HS-27A (cell line): ENCODE measurements at places on chromosomes 12 and 14.
A peak's percentile ranks its signal among the peaks of the same experiment; 100 is the strongest.

- no peak for DNase-seq
Observed at GRCh38 chr12:110247340-110248095, 33.5 kb upstream of the ATP2A2 start.

GRCh38 chr12:906062-906585 is 43.4 kb downstream of the RAD52 start:
- DNase-seq = no peak

- no peak for DNase-seq
Observed at GRCh38 chr12:94856324-94856723, 147.2 kb downstream of the NDUFA12 start.

DNA sequence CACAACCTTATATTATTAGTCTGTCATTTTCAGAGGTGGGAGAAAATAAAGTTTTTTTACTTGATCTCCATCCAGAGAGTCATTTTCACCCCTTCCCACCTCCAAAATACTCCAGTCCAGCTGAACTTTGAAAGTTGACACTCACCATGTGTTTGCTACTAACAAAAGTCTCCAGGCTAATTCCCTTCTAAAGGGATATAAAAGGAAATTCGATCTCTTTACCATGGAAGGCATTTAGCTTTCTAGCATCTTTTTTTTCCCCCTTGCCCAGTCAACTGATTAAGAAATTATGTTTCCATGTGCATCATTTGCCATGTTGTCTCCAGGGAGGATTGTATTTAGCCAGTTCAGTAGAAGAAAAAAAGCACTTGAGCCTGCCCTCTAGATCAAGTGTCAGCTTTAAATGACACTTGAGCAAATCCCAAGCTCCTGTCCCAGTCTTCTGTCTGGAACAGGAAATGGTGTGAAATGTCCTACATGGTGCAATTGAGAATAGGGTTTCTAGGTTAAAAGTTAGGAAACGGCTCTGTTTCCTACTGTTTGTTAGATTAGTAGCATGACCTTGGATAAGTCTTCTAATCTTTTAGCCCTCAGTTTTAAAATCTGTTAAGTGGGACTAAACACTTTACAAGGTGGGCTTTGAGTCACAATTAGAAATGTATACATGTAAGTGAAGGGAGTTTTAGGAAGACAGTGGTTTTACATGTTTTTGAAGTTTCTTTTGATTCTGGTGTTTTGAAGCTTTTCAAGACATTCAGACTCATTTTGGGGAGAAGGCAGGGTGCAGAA is 67.2 kb downstream of the GNS start:
- DNase-seq = no peak

DNA sequence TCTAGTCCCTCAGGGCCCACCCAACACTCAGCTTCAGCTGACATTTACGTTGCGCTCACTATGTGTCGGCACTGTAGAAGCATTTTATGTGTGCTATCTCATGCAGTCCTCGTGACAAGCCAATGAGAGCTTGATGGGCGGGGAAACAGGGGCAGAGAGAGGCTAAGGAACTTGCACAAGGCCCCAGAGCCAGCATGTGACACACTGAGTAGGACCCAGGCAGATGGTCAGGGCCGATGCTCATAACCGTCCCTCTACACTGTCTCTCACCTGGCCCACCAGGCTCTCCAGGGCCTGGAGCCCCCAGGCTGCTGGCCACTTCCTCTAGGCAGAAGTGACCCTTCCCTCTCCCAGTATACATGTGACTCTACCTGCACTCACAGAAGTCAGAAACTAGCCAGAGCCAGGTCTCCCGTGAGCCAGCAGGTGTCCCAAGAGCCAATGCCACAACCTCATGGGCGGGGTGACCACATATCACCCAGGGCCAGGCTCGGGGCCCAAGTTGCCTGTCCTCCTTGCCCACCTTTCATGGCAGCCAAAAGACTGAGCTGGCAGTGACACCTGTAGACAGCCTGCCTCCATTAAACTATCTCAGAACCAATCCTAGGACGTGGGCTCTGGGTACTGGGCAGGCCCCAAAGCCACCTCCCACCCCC is 38.3 kb downstream of the TTC7B start:
- no peak for DNase-seq

- DNase-seq = no peak
Observed at GRCh38 chr14:99602054-99602787, 1.8 kb downstream of the CCDC85C start.

DNA sequence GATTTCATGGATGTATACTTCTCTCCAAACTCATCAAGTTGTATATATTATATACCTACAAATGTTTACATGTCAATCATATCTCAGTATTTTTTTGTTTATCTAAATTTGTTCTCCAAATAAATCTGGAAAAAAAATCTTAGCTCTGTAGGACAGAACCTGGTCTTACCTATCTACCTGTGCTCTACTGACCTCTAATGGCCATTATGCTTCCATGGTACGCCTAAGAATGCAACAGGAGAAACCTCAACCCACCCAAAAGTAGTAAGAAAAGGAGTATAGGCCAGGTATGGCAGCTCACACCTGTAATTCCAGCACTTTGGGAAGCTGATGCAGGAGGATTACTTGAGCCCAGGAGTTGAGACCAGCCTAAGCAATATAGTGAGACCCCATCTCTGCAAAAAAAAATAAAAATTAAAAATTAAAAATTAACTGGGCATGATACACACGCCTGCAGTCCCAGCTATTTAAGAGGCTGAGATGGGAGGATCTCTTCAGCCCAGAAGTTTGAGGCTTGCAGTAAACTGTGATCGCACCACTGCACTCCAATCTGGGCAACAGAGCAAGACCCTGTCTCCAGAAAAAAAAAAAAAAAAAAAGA is 8.7 kb downstream of the OR11H4 start:
- no peak for DNase-seq

GRCh38 chr12:32834122-32834521 is 62.5 kb downstream of the PKP2 start:
- no peak for DNase-seq

GRCh38 chr14:39974036-39974435 is 541.8 kb upstream of the FBXO33 start:
- no peak for DNase-seq

DNA sequence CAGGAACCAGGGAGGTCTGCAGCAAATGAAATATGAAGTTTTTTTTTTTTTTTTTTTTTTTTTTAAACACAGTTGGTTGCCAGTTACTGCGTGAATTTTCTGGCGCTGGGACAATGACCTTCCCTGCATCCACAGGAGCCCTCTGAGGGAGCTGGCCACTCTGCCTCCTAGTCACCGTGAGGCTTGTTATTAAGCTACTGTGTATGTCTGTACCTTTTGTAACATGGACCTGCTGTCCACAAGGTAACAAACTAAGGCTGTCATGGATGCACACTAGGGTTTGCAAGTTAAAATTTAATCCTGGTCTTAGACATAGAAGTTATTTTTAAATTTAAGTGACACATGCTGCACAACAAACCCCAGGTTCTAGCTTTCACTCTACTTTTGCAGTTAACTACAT is 211.0 kb downstream of the SSPN start:
- DNase-seq = no peak

DNA sequence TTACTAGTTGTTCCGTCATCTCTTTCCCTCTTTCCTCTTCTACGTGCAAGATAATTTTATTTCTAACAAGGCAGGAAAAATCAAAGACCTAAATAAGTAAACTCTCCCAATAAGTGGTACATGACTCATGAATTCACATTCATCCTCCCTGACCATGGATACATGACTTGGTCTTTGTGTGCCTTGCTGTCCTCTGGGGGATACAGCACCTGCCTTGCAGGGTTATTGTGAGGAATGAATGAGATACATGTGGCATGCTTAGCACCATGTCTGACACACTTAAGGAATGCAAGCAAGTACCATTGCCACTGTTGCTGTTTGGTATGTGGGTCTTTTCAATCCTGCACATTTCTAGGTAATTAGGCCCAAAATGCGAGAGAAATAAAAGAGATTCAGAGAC is 208.4 kb downstream of the DPF3 start:
- no peak for DNase-seq

DNA sequence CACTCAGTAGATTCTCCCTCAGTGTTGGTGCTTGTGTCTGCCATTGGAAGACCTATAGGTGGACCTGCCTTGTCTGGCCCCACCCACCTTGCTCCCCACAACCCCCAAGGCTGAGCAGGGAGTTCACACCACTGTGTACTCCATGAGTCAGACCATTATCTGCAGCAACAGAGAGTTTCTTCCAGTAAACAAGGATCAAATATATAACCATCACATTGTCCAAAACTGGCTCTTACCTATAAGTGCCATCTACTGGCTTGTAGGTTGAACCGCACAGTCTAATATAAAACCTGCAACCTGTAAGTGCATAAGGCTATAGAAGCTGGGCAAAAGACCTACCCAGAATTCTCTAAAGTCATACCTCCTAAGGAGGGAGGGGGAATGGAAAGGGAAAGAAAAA is 7.9 kb downstream of the TAS2R13 start:
- DNase-seq = no peak

GRCh38 chr12:51949342-51950030 is 2.0 kb upstream of the ACVR1B start:
- DNase-seq = no peak

- no peak for DNase-seq
Observed at GRCh38 chr12:108239378-108239777, 99.7 kb downstream of the CMKLR1 start.

DNA sequence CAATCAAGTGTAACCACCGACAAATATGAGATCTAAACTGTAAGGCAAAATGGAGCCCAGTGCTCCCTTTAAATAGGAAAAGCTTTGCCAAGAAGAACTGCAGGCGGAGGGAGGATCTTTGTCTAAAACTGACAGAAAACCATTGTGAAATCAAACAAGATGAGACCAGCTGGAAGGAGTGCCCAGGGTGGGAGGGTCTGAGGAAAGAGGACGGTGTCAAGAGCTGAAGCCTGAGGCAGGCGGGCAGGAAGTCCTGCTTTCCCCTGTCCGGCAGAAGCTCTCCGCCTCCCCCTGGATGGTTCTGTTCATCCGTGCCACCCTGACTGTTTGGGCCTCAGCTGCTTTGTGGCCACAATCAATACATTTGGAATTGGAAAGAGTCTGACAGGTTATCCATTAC is 37.5 kb downstream of the CDC42BPB start:
- DNase-seq = no peak

- DNase-seq = no peak
Observed at GRCh38 chr12:111405859-111406473, at the start of gene SH2B3. Gene SH2B3, plus strand, starts transcription at chr12:111405923. Its CDS starts 12,223 bp downstream, at chr12:111418146.

GRCh38 chr14:81324011-81324410 is 76.1 kb downstream of the STON2 start:
- no peak for DNase-seq

GRCh38 chr12:27530157-27530922 is 6.3 kb downstream of the PPFIBP1 start:
- no peak for DNase-seq

DNA sequence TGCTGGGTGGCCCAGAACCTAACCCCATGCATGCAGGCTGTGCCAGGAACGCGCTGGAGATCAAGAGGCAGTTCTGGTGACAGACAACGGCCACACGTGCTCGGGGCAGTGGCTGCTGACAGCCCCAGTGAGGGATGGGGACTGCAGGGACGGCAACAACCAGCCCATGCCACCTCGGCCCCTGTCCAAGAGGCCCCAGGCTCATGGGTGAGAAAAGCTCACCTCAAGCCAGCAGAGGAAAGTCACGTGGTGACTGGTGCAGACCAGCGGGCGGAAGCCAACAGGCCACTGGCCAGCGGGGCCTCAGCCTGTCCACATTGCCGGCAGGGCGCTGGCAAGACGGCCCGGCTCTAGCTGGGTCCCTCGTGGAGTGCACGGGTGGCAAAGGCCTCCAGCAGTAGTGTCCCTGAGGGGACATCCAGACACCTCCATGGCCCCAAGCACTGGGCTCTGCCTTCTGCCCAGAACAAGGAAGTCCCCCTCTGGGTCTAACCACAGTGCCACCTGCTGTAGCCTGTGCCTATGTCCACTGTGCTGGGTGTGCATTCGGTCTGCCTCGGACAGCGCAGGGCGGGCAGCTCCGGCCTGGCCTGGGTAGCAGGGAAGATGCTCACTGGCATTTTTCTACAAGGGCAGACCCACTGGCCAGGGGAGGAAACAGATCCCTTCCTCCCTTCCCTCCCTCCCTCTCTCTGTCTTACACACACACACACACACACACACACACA is 134.1 kb downstream of the NCOR2 start:
- DNase-seq = no peak

DNA sequence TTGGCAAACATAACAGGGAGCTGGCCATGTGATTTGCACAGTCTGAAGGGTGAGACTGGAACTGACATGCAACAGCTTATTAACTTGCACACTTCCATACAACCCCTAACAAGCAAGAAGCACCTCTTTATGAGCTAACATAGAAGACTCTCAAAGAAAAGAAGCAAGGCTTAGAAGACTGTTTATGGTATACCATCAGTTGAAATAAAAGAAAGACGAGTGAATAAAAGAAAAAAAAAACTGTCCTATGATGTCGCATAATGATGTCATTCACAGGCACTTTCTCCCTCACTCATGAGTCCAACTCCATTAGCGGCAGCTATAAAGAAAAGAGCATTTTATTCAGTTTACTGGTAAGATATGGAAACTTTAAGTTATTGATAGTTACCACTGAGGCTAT is 3.3 kb upstream of the MDM1 start:
- no peak for DNase-seq

DNA sequence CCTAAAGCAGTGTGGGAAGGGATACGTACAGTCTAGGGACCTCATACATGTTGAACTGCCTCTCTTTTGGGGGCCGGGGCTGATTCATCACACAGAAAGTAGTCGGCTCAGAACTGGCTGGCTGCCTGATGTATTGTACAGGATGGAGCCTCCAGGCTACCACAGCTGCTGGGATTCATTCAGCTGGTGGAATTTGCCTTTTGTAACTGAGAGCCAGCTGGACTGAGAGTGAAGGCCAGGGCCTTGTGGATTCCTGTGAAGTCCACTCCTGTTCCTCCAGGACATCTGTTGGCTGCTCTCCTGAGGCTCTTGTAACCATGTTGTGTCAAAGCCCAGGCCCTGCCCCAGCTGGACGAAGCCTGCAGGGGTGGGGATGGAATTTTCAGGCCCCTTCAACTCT is 116.3 kb upstream of the PRICKLE1 start:
- peak; percentile 26 for DNase-seq

GRCh38 chr12:86170051-86170450 is 86.1 kb downstream of the MGAT4C start:
- DNase-seq = no peak

DNA sequence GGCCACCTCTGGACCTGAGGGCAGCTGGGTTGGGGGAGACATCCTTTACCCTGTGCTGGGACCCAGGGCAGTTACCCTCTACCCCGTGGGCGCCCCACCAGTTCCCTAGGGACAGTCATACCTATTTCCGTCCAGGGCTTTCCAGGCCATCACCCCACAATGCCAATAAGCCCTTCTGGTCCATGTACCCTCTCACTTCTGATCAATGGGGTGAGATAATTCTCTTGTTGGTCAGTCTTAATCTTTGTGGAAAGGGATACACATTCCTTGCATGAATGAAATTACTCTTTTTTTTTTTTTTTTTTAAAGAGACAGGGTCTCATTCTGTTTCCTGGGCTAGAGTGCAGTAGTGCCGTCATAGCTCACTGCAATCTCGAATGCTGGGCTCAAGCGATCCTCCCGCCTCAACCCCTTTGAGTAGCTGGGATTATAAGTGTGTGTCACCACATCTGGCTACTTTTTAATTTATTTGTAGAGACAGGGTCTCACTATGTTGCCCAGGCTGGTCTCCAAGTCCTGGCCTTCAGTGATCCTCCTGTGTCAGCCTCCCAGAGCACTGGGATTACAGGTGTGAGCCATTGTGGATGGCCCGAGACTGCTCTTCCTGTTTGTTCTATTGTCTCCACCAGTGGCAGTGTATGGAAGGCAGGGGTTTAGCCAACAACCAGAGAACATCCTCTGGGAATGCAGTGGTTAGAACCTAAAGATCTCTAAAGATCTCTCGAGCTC is 46.3 kb upstream of the STON2 start:
- no peak for DNase-seq
